Vagina (tissue), 2 donors: ENCODE measurements at places on chromosomes 2 and 18.

DNA sequence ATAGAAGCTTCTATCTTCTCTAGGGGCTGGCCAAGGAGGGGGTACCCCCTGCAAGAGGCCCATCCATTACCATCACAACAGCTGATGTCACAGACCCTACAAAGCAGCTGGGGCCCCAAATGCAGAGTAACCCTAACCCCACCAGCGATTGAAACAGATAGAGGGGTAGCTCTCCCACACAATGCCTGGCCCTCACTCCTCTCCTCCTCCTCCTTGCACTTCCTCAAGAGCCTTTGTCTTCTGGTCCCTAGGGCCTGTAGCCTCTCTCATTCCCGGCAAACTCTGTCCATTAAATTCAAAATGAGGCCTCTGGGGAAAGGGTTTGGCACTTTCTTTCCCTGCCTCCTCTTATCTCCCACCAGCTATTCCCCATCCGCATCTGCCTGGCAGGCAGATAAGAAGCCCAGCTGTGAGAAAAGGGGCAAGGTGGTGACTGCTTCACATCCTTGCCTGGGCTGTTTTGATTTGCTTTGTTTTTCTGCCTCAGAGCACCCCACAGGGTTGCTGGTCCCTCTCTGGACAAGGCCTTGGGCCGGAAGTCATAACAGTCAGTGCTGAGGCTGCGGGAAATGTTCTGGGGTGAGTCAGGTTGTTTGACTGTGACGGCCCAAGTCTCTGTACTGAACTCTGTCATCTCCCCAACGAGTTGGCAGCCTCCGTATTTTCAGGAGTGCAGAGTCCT is 26.1 kb upstream of the CYP26B1 start:
- peak; percentile 69 for DNase-seq

- no peak for DNase-seq
Measured at GRCh38 chr2:15253835-15254286, 307.3 kb downstream of the NBAS start.

GRCh38 chr2:8592736-8593135 is 89.1 kb upstream of the ID2 start:
- no peak for DNase-seq

- no peak for DNase-seq
Measured at GRCh38 chr2:40049781-40050180, 270.7 kb upstream of the THUMPD2 start.

DNA sequence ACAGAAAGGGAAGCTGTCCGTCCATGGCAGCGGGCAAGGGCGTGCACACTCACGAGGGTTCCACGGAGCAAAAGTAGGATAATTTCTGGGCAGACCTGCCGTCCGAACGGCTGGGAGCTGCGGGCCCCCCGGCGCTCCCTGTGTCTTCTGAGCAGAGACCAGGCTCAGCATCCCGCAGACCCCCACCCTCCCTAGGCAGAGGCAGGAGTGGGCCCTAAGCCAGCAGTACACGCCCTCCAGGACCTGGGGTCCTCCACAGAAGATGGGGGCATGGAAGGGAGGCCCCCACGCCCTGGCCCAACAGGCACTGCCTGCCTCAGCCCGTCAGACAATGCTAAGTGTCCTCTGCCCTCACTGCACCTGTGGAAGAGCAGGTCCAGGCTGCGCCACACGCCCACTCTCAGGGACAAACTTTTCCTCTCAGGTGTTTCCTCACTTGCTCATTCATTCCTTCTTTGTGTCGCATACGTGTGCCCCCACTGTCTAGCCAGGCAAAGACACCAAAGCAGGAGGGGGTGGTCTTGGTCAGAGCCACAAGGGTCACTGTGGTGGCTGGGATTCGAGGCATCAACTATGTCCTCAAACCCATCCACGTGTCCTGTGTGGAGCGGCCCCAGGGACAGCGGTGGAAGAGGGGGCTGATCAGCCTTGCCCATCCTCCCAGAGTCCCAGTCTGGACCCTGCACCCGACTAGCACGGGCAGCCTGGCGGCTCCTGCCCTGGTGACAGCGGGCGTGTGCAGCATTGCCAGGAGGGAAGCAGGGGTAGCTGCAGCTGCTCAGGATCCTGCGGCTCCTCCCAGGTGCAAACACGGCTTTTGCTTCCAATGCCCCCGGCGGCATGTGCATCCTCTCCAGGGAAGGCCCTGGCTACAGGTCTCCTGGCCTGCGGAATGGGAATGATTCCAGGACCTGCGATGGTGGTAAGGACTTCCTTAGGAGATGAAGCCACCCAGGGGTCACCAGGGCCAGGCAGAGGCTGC is 2.4 kb upstream of the GPC1 start:
- no peak for DNase-seq

GRCh38 chr18:27583466-27583865 is 398.4 kb upstream of the CHST9 start:
- no peak for DNase-seq

DNA sequence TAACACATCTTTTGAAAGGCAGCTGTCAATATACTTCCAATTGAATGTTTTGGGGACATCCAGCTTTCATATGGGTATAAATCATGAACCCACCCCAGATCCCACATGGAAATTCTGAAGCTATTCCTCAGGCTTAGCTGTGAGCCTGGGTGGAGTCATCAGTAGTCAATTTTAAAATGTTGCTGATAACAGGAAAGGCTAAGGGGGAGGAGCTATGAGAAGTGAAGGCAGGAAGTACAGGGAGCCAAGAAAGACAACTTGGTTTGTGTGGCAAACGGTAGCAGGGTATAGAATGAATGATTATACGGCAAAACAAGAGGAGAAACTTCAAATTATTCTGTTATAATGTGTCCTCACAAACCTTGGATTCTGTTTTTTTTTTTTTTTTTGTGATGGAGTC is 108.6 kb downstream of the QPCT start:
- DNase-seq: no peak

DNA sequence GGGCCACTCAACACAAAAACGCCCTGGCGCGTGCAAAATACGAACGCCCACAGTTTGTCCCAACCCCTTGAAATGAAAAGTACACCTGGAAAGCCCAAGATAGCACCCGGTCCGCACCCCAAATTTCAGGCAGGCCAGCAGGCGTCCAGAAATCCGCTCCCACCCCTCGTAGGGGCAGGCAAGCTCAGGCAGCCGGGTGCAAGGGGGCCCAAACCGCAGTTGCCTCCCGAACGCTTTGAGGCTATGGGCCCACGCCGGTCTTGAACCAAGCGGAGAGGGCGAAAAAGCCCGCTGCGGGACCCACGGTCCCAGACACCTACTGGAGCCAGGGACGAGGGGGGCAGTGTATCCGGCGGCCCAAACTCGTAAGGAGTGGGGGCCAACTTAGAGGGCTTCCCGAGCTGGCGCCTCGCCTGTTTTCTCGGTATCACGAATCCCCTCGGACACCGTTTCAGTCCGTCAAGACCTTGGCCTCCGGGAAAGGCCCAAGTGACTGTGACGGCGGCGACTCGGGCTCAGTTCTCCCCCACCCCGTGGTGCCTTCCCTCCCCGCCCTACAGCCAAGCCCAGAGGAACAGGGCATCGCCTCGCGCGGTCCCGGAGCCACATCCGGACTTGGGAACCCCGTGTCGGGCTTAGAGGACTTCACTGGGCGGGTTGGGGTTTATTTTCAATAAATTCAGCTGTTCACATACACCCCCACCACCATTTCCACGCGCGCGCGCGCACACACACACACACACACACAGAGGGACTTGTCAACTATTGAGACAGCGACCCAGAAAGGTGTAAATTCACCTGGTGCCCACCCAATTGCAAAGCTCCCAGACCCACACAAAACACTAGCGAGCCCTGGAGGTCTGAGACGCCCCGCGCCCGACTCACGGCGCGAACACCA is 6.2 kb upstream of the SATB2 start:
- DNase-seq: no peak

GRCh38 chr18:78113136-78113939 is 863.7 kb downstream of the GALR1 start:
- no peak for DNase-seq

DNA sequence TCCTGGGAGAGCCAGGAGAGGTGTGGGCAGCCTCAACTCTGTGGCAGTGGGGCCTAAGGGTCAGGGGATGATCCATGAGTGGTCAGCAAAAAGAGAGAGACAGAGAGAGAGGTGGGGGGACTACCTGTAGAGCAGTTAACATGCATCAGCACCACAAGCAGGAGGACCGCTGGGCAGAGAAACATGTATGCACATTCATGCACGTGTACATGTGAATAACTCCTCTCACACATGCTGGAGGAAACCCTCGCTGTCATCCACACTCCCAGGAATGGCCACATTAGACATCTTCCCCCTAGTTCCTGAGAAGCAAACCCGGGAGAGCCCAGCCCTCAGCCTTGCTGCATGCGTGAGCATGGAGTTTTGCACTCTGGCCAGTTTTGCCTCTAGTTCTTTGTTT is 166.1 kb downstream of the SMAD7 start:
- DNase-seq: no peak

GRCh38 chr2:136122661-136123060 is 4.7 kb upstream of the CXCR4 start:
- no peak for DNase-seq

- DNase-seq: no peak
Measured at GRCh38 chr2:26597197-26597596, 44.0 kb downstream of the CIB4 start.

- no peak for DNase-seq
Measured at GRCh38 chr2:144151851-144152250, 368.1 kb downstream of the ZEB2 start.

DNA sequence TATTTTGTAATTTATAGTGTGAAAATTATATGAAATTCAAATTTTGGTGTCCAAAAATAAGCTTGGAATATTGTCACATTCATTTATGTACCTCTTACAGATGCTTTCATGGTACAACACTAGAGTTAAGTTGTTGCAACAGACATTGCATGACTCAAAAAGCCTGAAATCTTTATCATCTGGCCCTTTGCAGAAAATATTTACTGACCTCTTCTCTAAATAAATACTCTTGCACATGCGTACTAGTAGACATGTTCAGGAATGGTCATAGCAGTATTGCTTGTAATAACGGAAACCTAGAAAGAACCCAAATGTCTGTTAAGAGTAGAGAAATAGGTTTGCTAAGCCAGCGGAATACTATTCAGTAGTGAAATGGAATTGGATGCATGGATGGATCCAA is 60.4 kb downstream of the GALNT1 start:
- DNase-seq: no peak

DNA sequence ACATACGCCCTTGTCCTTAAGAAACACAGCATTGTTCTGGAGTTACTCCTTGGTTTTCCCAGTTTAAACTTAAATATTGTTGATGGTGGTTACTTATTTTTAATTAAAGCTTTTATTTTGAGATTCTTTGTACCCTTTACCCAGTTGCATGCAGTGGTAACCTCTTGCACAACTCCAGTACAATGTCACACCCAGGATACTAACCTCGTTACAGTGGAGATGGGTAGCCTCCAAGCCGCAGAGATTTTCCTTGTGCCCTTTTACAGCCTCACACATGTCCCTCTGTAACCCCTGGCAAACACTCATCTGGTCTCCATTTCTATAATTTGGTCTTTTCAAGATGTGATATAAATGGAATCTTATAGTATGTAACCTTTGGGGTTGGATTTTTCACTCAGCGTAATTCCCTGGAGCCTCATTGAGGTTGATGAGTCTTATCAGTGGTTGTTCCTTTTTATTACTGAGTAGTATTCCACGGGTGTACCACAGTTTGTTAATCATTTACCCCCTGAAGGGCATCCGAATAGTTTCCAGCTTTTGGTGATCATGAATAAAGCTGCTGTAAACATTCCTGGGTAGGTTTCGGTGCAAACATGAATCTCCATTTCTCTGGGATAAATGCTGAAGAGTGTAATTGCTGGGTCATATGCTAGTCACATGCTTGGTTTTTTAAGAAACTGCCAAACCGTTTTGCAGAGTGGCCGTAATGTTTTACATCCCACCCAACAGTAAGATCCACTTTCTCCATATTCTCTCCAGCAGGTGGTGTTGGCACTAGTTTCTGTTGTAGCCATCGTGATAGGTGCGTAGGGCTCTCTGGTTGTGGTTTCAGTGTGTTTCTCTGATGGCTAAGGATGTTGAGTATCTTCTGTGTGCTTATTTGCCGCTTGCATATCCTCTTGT is 68.6 kb downstream of the DGKD start:
- no peak for DNase-seq

- DNase-seq: no peak
Measured at GRCh38 chr2:144471305-144472045, 48.4 kb downstream of the ZEB2 start.

DNA sequence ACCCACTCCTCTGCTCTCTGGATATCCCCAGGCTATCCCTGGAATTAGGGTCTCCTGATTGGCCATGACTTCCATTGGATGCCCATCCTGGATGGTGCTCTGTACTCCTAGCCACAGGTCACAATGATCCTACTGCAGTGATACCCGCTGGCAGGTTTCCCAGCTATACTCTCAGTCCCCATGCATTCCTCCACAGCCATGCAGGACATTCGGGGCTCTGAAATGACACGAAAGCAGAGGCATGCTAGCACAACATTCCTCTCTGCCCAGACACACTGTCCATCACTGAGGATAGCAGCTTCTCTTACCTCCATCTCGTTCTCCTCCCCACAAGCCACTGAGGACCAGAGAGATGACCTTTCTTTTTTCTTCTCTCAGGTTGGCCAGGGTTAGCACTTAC is 51.7 kb upstream of the SPATS2L start:
- no peak for DNase-seq

DNA sequence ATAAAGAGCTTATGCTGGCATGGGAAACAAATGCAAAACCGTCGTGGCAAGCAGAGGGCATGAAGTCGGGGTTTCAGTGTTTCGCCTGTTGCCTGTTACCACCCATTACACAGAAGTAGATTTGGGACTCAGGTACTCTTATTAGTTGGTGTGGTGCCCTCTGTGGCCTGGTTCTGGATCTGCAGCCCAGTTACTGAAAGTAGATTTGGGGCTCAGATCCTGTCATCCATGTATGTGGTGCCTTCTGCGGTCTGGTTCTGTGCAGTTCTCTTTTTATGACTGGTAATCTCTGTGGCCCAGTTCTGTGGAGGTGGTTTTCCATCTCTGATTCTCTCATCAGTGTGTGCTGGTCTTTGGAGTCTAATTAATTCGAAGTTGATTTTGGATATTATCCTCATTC is 45.2 kb downstream of the ADNP2 start:
- DNase-seq: no peak

DNA sequence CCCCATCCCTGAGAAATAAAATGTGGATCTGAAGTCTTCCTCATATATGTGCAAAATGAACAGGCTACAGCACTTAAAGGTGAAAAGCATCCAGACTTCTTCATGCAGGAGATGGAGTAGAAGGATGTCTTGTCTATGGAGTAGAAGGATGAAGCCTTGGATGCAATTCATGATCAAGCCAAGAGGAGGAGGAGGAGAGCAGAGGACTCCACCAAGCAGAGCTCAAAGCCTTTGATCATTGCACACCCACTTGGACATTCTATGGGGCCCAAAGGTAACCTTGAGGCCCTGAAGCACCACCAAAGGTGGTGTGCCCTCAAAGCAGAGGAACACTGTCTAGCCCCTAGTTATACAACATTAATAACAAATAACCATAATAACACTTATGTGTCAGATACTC is 17.3 kb downstream of the ACMSD start:
- no peak for DNase-seq

GRCh38 chr2:100844514-100844913 is 24.6 kb downstream of the NPAS2 start:
- DNase-seq: no peak

GRCh38 chr18:8165095-8165494 is 444.1 kb upstream of the RAB12 start:
- no peak for DNase-seq

- DNase-seq: no peak
Measured at GRCh38 chr2:210303498-210303897, 11.5 kb downstream of the MYL1 start.
